ENCODE measurements at places on chromosomes 6 and 20. TPM values are rescaled to one million over a fixed set of nuclear protein-coding genes. Genes with fewer than 3 reads are reported as not detected.

DNA sequence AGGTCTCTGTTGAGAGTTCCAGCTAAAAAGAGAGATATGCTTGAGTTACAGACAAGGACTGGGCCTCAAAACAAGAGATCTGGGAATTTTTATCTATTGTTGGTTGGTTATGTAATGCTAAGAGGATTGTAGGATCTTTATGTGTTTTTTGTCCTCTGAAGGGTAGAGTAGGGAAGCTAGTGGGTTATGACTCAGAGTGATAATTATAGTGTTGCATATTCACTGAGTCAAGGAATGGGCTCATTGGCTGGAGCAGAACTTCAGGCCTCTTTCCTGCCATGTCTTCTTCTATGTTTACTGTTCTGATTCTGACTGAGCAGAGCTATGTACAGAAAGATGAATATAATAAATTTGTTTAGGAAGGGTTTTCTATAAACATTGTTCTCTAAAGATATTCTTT lies 66.1 kb upstream of the NOX3 start:
- H3K27me3 ChIP-seq, result no peaks in the 10 kb centered on the region
- no peak for DNase-seq
- H3K36me3 ChIP-seq, result peaks cover 4% of the 10 kb centered on the region
- H3K4me3 ChIP-seq, result no peak overlapping the region
- H3K4me1 ChIP-seq, result peaks cover 33% of the 10 kb centered on the region

GRCh38 chr20:49983848-49984408 lies 1.1 kb downstream of the SNAI1 start:
- H3K36me3 ChIP-seq, result no peaks in the 10 kb centered on the region
- peak overlapping the region; percentile 93 for H3K4me3 ChIP-seq
- peaks cover 32% of the 10 kb centered on the region for H3K27me3 ChIP-seq
- no peak overlapping the region for H3K27ac ChIP-seq
- peaks cover 65% of the 10 kb centered on the region for H3K4me1 ChIP-seq

DNA sequence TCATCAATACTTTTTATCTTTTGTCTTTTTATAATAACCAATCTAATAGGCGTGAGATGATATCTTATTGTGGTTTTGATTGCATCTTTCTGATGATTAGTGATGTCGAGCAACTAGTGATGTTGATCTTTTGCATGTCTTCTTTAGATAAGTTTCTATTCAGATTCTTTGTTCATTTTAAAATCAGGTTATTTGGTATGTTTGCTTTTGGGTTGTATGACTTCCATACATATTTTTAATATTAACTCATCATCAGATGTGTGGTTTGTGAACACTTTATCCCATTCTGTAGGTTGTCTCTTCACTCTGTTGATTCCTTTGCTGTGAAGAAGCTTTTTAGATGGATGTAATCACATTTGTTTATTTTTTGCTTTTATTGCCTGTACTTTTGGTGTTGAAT lies 295.8 kb downstream of the BCKDHB start:
- no peak overlapping the region for H3K27ac ChIP-seq
- DNase-seq, result no peak
- no peaks in the 10 kb centered on the region for H3K27me3 ChIP-seq
- H3K36me3 ChIP-seq, result peaks cover 15% of the 10 kb centered on the region

GRCh38 chr20:63442100-63442493 lies 30.4 kb downstream of the KCNQ2 start:
- H3K36me3 ChIP-seq, result peaks cover 5% of the 10 kb centered on the region
- DNase-seq, result peak; percentile 38
- no peaks in the 10 kb centered on the region for H3K27me3 ChIP-seq
- H3K4me1 ChIP-seq, result peaks cover 10% of the 10 kb centered on the region
- H3K4me3 ChIP-seq, result no peak overlapping the region

GRCh38 chr6:52304983-52305390 lies 20.4 kb upstream of the MCM3 start:
- no peak overlapping the region for H3K4me3 ChIP-seq
- H3K27me3 ChIP-seq, result no peaks in the 10 kb centered on the region
- DNase-seq, result no peak

GRCh38 chr6:143180826-143181225 lies 120.1 kb downstream of the AIG1 start:
- no peaks in the 10 kb centered on the region for H3K4me1 ChIP-seq
- no peaks in the 10 kb centered on the region for H3K27me3 ChIP-seq
- DNase-seq, result no peak

DNA sequence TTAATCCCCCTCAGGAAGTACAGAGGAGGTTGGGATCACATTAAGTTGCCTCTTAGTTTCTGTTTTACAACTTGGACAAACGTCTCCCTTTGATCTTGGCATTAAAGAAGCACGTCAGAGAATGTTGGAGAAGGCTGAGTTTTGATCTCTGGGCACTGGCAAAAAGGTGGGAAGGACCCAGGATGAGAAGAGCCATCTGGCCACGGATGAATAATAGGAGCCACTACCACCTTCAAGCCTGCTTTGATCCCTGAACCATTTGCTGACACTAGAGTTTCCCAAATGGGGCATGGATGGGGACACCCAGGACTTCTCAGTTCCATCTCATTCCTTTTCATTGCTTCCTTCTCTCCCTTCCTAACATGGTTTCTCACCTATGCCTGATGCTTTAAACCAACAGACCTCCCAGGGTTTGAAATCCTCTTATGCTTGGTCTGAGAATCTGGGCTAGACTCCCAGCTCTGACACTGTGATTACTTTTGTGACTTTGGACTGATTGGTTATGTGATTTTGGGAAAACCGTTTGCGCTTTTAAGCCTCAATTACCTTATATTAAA lies 5.8 kb downstream of the TM9SF4 start:
- H3K4me1 ChIP-seq, result peaks cover 26% of the 10 kb centered on the region
- H3K27ac ChIP-seq, result no peak overlapping the region
- H3K4me3 ChIP-seq, result no peak overlapping the region

- no peak overlapping the region for H3K4me3 ChIP-seq
- DNase-seq, result no peak
- peaks cover 44% of the 10 kb centered on the region for H3K27me3 ChIP-seq
- H3K36me3 ChIP-seq, result no peaks in the 10 kb centered on the region
Measured at GRCh38 chr6:1597121-1597744, 12.5 kb upstream of the FOXC1 start.

DNA sequence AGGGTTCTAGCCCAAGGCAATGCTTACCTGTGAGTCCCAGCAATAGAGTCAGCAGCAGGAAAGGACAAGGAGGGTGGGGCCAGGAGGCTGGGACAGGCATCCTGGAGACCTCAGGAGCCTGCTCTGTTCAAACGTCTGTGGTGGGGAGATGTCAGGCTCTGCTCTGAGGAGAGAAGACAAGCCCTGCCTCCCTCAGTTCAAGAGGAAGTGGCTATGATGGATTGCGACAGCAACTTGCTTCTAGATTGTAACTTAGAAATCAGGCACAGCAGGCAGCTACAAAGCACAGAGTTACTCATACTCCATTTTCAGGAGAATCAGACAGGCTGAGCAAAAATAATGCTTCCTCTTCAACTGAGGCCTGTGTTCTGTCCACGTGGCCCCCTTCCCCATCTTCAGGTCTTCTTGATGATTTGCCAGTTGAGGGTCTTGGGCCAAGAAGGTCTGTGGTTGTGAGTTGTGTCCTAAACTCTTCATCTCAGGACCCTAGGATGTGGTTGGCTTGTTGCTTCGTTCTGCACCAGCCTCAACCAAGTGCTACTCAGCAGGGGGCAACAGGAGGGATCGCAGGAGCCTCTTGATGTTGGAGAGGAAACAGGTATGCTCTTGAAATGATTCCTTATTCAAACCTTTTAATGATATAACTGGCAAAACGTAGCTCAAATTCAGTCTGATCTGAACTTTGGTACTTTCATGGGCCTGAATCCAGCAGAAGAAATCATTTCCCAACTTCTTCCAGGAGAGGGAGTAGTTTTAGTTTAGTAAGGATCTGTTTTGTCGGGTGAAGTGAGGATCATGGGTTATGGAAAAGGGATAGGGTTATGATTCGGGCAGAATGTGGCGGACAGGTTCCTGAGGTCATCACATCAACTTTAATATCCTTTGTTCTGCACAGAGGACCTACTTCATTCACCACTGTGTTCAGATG lies 31.0 kb downstream of the SIRPB1 start:
- no peak overlapping the region for H3K4me3 ChIP-seq
- no peak for DNase-seq
- H3K36me3 ChIP-seq, result no peaks in the 10 kb centered on the region
- H3K27me3 ChIP-seq, result no peaks in the 10 kb centered on the region
- no peak overlapping the region for H3K27ac ChIP-seq
- no peaks in the 10 kb centered on the region for H3K4me1 ChIP-seq

MUC22 gene
- not detected for total RNA-seq

NKX2-2 gene
- not detected for total RNA-seq

MRPS18B gene
- total RNA-seq, result 36.7 TPM

HLA-DQB1 gene
- 0.23 TPM for total RNA-seq

PBOV1 gene
- total RNA-seq, result not detected

NEURL2 gene
- 3.3 TPM for total RNA-seq

DAAM2 gene
- 17.6 TPM for total RNA-seq

GUCA1A gene
- total RNA-seq, result 1.3 TPM

BPIFB2 gene
- not detected for total RNA-seq
